ENCODE measurements at places on chromosomes 7 and 10. TPM values are rescaled to one million over a fixed set of nuclear protein-coding genes. Genes with fewer than 3 reads are reported as not detected.
A peak's percentile ranks its signal among the peaks of the same experiment; 100 is the strongest.

GRCh38 chr10:116673866-116674265 lies 53.1 kb downstream of the PNLIPRP2 start:
- DNase-seq: no peak

- DNase-seq: no peak
These were observed 29.7 kb upstream of the ZNRF2 start for GRCh38 chr7:30254717-30255063.

- DNase-seq: no peak
These were observed 243.7 kb upstream of the BMPER start for GRCh38 chr7:33661430-33662160.

- DNase-seq: peak; percentile 71
These were observed 1378.7 kb downstream of the XPNPEP1 start for GRCh38 chr10:108544500-108545120.

DNA sequence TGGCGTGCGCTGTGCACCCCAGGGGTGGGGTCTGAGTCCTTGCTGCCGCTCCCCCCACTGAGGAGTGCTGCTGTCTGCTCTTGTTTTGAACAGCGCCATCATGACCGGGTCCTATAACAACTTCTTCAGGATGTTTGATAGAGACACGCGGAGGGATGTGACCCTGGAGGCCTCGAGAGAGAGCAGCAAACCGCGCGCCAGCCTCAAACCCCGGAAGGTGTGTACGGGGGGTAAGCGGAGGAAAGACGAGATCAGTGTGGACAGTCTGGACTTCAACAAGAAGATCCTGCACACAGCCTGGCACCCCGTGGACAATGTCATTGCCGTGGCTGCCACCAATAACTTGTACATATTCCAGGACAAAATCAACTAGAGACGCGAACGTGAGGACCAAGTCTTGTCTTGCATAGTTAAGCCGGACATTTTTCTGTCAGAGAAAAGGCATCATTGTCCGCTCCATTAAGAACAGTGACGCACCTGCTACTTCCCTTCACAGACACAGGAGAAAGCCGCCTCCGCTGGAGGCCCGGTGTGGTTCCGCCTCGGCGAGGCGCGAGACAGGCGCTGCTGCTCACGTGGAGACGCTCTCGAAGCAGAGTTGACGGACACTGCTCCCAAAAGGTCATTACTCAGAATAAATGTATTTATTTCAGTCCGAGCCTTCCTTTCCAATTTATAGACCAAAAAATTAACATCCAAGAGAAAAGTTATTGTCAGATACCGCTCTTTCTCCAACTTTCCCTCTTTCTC lies 26.0 kb downstream of the BNIP3 start:
- no peak for DNase-seq

DNA sequence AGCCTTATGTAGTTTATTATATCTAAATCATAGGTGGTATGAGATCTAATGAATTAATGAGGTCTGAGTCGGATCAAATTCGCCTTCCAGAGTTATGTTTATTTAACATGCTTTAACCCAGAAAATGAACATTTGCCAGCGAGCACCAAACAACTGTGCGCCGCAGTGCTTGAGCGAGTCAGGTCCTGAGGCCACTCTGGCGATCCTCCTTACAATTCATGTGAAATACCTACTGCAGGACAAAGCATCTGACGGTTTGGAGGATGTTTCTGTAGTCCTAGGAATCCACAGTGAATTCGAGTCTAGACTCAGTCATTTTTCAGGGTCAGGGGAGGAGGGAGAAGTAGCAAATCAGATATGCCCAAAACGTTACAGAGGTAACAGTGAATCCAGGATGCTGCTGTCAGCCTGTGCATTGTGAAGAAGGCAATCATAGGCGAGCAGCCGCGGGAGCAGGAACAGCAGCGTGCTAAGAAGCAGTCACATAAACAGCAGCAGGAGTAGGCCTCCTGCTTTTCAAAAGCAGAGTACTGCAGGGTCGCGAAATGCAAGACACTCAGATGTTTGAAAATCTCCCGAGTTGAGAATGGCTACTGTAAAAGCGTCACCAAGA lies 120.2 kb downstream of the CACNB2 start:
- no peak for DNase-seq

- no peak for DNase-seq
These were observed 178.0 kb downstream of the IMMP2L start for GRCh38 chr7:111384065-111384891.

- DNase-seq: no peak
These were observed 56.1 kb downstream of the AUTS2 start for GRCh38 chr7:69654381-69654780.

- DNase-seq: no peak
These were observed 137.6 kb upstream of the VWC2 start for GRCh38 chr7:49635800-49636199.

- no peak for DNase-seq
These were observed 197.0 kb upstream of the AGK start for GRCh38 chr7:141354251-141354650.

- DNase-seq: no peak
These were observed 61.0 kb downstream of the TES start for GRCh38 chr7:116271161-116271913.

Gene CCL26
- total RNA-seq: not detected

Gene KIF5B
- total RNA-seq: 27.6 TPM

Gene LOXL4
- 18.5 TPM for total RNA-seq

Gene CNOT4
- 11.1 TPM for total RNA-seq

Gene ERV3-1
- total RNA-seq: 3.8 TPM

Gene FAM25A
- not detected for total RNA-seq
